ENCODE measurements at places on chromosomes 1 and 21.
A peak's percentile ranks its signal among the peaks of the same experiment; 100 is the strongest.

DNA sequence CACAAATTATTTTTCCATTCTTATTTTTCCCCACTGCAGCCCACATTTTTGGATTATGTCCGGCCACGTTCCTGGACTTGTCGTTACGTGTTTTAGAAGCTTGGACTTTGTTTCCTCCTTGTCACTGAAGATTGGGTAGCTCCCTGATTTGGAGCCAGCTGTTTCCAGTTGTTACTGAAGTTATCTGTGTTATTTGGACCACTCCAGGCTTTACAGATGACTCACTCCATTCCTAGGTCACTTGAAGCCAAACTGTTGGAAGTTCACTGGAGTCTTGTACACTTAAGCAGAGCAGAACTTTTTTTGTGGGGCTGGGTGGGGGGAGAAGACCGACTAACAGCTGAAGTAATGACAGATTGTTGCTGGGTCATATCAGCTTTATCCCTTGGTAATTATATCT, 12.2 kb upstream of the AXDND1 start:
- DNase-seq = no peak
- no peaks in the 10 kb centered on the region for H3K27me3 ChIP-seq
- H3K36me3 ChIP-seq = peaks cover 16% of the 10 kb centered on the region
- H3K4me1 ChIP-seq = no peaks in the 10 kb centered on the region

GRCh38 chr1:28087614-28088167, 719 bp downstream of the EYA3 start:
- H3K27ac ChIP-seq = peak overlapping the region; percentile 91
- H3K4me1 ChIP-seq = peaks cover 19% of the 10 kb centered on the region
- H3K4me3 ChIP-seq = peak overlapping the region; percentile 86

GRCh38 chr1:25641931-25642573, 25.5 kb downstream of the MAN1C1 start:
- peaks cover 18% of the 10 kb centered on the region for H3K4me1 ChIP-seq
- DNase-seq = no peak
- peak overlapping the region; percentile 21 for H3K27ac ChIP-seq
- H3K36me3 ChIP-seq = no peaks in the 10 kb centered on the region
- no peaks in the 10 kb centered on the region for H3K27me3 ChIP-seq

DNA sequence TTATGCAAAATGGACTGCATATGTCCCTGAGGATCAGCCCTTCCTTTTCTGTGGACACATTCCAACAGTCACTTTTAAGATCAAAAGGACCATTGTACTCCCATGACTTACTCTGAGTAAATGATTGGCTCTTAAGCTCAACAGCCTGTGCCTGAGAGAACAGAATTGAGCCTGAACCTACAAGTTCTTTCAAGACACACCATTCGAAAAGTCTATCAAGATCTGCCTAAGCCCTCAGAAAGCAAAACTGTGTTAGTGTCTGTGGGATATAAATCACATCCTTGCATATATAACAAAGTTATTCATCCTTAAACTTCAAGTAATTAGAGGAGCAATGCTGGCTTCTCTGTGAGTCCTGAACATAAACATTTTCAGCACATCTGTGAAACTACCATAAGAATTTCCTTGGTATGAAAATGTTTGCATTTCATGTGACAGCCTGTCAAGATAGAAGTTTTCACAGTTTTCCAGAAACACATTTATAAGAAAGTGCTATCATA, 41.6 kb downstream of the PCNX2 start:
- no peak overlapping the region for H3K4me3 ChIP-seq
- no peak overlapping the region for H3K27ac ChIP-seq
- H3K36me3 ChIP-seq = peaks cover 27% of the 10 kb centered on the region
- DNase-seq = no peak
- H3K27me3 ChIP-seq = no peaks in the 10 kb centered on the region
- H3K4me1 ChIP-seq = no peaks in the 10 kb centered on the region

DNA sequence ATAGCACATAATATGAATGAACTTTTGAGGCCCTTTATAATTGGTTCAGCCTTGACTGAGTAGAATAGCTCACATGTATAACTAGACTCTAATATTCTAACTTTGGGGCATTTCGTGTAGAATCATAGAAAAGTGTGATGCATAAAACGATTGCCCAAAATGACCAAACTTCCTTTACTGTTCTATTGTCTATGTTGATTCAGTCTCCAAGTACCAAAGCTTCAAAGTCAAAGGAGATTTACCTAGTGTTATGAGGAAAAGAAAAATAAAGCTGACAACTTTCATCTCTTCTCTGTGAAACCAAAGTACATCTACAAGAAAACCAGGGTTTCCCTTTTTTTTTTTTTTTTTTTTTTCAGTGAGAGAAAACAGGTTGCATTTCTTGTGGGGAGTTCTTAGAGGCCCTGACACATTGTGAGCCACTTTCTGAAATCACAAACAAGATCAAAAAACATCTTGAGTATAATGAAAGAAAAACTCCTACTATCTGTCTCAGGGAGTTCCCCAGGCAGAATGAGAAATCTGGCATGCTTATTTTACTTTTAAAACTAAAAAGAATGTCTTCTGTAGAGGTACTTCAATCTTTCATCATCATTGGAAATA, 183.4 kb downstream of the TNFSF18 start:
- no peak overlapping the region for H3K4me3 ChIP-seq
- H3K4me1 ChIP-seq = no peaks in the 10 kb centered on the region
- DNase-seq = no peak
- H3K36me3 ChIP-seq = no peaks in the 10 kb centered on the region
- H3K27me3 ChIP-seq = no peaks in the 10 kb centered on the region

Data from ascending aorta (tissue), 2 donors.